Naive B cell (primary cell): ENCODE measurements at places on chromosomes 6 and 20. TPM values are rescaled to one million over a fixed set of nuclear protein-coding genes. Genes with fewer than 3 reads are reported as not detected.

GRCh38 chr6:134624781-134625180 lies 306.9 kb upstream of the SGK1 start:
- H3K36me3 ChIP-seq: no peaks in the 10 kb centered on the region
- no peak for DNase-seq
- H3K4me3 ChIP-seq: no peak overlapping the region
- H3K4me1 ChIP-seq: no peaks in the 10 kb centered on the region
- H3K27me3 ChIP-seq: no peaks in the 10 kb centered on the region

DNA sequence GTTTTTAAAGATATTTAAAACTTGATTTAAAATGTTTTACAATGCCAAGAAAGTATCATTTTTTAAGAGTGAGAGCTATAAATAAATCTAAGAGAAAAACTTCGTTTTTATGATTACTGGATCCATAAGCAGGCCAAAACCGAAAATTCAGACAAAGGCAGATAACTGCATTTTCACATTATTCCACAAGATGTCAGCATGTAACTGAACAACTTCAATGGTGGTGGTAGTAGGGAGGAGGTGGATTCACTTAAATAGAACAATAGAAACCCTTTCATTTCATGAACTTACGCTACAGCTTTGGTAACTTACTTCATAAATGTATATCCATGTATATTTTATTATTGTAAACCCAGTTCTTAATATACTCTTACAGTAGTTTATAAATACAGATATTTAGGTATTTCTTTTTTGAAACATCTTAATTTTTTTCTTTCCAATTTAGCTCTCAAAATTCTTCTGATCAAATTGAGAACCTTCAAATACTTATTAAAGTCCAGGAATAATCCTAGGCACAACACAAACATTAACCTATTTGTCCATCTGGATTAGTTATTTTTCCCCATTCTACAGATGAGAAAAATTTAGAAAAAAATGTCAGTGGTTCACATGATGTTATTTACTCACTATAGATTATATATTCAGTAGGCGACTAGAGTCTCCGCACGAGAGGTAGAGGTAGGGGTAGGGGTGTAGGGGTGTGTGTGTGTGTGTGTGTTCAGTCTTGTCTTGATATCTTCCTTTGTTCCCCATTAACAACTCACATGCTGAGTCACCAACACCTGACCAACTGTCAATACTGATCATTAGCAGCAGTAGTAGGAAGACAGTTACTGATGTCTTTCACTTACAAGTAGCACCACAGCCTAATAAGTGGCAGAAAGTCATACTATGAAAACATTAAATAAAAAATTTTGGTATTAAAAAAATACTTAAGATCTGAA lies 111.5 kb downstream of the ARHGAP18 start:
- H3K4me1 ChIP-seq: peaks cover 3% of the 10 kb centered on the region
- no peak overlapping the region for H3K27ac ChIP-seq
- no peaks in the 10 kb centered on the region for H3K27me3 ChIP-seq

The PTGIS gene
- not detected for polyA plus RNA-seq

The HLA-DQA2 gene
- 155 TPM for polyA plus RNA-seq

The SLC22A23 gene
- polyA plus RNA-seq: not detected

DNA sequence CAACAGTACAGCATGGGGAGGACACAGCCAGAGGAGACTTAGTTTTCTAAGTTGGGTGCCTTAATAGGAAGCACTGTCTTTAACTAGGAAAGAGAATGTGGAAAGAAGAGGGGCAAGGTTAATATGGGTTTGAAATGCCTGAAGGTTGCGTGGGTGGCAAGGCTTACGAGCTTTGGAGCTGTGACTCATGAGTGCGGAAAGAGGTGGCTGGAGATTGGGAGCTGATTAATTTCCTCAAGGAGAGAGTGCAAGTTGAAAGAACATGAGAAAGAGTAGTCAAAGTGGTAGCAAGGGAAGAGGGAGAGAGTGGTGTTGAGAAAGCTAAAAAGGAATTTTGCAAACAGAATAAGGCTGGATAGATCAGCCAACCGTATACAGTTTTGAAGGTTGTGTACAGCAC lies 315.1 kb upstream of the PRND start:
- DNase-seq: no peak
- peaks cover 7% of the 10 kb centered on the region for H3K27me3 ChIP-seq
- no peak overlapping the region for H3K27ac ChIP-seq
- H3K4me1 ChIP-seq: peaks cover 3% of the 10 kb centered on the region
- H3K4me3 ChIP-seq: no peak overlapping the region

DNA sequence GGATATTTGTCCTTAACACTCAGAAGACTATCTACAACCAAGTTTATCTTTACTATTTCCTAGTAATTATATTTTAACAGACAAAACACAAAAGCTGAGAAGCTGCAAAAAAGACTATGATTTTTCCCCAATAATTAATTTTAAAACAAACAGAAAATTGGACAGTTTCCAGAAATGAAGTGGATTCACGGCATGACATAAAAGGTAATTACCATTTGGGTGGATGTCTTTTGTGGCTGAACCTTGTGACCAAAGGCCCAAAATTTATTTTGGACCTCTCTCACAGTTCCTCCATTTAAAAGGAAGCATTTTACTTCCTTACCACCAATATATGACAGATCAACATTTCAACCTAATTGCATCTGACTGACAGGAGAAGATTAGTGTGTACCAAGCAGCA lies 90.2 kb downstream of the GMDS start:
- no peak overlapping the region for H3K4me3 ChIP-seq
- H3K36me3 ChIP-seq: no peaks in the 10 kb centered on the region
- no peaks in the 10 kb centered on the region for H3K27me3 ChIP-seq
- no peak for DNase-seq
- H3K27ac ChIP-seq: no peak overlapping the region
- peaks cover 3% of the 10 kb centered on the region for H3K4me1 ChIP-seq
